ENCODE measurements at places on chromosomes 2 and 18.
A peak's percentile ranks its signal among the peaks of the same experiment; 100 is the strongest.

DNA sequence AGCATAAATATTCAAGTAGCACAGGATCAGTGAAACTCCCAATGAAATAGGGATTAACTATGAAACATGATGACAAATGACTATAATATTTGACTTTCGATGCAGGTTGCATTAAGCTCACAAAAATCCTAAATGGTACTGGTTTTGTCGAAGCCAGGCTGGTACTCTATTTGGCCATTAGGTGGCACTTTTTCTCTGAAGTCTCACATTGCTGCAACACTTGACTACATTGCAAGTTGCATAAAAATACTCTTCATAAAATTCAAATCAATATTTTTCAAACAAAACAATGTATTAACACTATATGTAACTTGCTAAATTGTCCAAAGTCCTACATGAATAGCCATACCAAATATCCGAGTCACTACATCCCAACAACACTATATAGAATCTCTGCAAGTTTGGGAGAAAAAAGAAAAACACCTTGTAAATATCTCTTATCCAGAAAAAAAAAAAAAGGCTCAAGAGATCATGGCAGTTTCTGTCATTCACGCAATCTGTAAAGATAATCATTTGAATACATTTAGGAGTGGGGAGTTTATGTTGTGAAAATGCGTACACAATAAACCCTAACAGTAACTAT is 9.5 kb downstream of the RTTN start:
- no peak for DNase-seq

- DNase-seq: peak; percentile 48
Measured at GRCh38 chr18:13159579-13159978, 59.0 kb upstream of the LDLRAD4 start.

DNA sequence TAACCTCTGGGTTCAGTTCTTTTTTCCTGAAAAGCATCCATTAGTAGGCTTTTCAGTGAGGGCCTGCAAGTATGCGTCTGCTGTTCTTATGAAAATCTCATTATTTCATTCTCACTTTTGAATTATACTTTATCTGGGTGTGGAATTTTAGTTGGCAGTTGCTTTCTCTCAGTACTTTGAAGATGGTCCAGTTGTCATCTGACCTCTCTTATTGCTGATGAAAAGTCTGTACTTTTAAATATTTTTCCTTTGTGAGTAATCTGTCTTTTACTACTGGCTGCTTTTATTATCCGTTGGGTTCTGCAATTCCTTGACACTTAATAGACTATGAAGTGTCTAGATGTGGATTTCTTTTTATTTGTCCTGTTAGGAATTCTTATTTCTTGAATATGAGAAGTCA is 307.8 kb downstream of the CYP26B1 start:
- DNase-seq: no peak

DNA sequence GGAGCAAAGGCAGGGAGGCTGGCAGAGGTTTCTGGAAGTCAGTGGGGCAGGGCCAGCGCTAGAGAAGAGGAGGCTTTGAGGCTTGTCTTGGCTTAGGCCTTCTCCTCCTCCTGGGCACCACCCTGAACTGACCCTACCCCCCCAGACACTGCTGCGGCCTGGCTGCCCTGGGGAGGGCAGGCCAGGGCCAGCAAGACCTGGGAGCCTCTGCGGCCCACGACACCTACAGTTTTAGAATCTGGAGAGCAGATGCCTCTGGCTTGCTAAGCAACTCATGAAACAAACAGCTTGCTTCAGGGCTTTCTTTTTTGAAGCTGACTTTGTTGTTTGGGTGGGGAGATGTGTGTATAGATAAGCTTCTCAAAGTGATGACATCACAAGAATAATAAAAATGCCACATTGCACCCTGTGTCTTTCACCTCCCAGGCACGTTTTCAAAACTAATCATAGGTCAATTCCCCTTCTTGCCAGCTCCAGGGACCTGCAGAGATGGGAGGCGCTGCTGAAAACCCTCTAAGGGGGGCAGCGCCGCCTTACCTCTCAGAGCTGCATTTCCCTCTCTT is 46.2 kb upstream of the SMAD7 start:
- no peak for DNase-seq

DNA sequence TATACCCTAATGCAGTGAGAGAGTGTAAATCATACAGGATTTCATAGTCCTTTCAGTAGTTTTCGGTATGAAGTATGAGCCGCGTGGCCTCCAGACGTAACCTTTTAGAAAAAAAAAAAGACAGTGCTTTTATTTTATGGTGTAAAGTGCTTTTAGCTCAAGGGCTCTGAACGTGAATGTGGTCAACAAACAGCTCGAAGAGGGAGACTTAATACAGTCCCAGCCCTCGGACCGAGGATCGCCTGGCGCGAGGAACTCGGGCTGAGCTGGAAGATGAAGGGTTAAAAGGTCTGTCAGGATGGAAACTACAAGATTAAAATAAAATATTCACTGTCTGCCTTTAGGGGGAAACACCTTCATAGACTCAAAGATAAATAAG is 4.0 kb upstream of the BCL11A start:
- DNase-seq: no peak

- DNase-seq: peak; percentile 63
Measured at GRCh38 chr18:34809451-34810072, 99.5 kb downstream of the DTNA start.

- no peak for DNase-seq
Measured at GRCh38 chr2:147519178-147519577, 325.7 kb upstream of the ACVR2A start.

DNA sequence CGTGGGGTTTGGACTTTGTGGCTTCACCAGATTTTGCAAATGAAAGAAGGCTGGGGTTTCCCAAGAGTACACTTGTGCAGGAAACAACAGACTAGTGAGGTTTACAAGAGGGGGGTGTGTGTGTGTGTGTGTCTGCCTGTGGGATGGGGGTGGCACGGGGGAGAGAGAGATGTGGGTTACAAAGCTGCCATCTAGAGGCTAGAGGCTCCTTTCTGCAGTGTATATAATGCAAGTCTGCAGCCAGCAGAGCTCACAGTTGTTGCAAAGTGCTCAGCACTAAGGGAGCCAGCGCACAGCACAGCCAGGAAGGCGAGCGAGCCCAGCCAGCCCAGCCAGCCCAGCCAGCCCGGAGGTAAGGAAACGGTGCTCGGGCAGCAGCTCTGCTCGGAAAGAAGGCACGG is at the start of gene ACKR3:
ACKR3 (plus strand) TSS at position 253 of the 401 bp plus-strand sequence. CDS start 10,641 bp downstream, outside the sequence.
- peak; percentile 85 for DNase-seq

DNA sequence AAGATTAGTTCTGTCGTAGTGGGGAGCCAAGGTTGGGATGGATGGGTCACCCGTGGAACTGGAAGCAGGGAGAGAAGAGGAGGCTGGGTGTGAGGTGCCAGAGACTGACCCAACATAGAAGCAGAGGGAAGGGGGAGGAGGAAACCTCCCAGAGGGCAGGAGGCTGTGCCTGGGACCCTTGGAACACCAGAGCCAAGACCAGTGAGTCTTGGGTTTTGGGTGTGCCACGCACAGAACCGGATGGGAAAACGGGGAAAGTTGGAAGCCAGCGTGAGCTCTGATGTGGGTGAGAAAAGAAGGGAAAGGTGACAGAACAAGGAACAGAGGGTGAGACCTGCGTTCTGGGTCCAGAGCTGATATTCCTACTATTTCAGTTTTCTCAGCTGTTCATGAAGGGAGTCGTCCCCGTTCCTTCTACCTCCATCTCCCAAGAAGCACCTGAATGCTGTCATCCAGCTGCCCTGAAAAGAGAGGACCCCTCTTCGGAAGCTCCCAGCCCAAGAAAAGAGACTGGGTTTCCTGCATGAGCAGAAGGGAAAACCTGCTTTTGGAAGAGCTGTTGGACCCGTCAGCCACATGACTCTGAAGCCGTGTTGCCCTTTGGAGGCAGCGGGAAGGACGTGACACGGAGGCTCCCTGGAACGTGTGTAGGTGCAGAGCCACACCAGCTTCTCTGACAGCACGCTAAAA is 250.1 kb downstream of the NDUFA10 start:
- no peak for DNase-seq

Measured in H9 (cell line).